Activated T-cell treated with anti-CD3 and anti-CD28 coated beads for 4 hours (primary cell): ENCODE measurements at places on chromosomes 7 and 10.
A peak's percentile ranks its signal among the peaks of the same experiment; 100 is the strongest.

GRCh38 chr7:50088463-50089129 lies 4.5 kb downstream of the ZPBP start:
- no peak for DNase-seq

GRCh38 chr7:25858525-25859411 lies 293.2 kb upstream of the NFE2L3 start:
- no peak for DNase-seq

GRCh38 chr7:105674200-105674920 lies 93.1 kb upstream of the EFCAB10 start:
- DNase-seq, result no peak

DNA sequence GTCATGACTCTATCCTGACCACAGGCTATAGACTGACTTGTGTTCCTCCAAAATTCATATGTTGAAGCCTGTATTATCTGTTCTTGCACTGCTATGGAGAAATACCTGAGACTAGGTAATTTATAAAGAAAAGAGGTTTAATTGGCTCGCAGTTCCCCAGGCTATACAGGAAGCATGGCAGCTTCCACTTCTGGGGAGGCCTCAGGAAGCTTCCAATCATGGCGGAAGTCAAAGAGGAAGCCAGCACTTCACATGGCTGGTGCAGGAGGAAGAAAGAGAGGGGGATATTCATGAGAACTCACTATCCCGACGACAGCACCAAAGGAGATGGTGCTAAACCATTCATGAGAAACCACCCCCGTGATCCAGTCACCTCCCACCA lies 84.3 kb upstream of the KDM7A start:
- DNase-seq, result no peak

GRCh38 chr10:92972066-92972870 lies 88.3 kb upstream of the CYP26C1 start:
- DNase-seq, result no peak

GRCh38 chr7:1342090-1342640 lies 109.5 kb downstream of the UNCX start:
- DNase-seq, result no peak

DNA sequence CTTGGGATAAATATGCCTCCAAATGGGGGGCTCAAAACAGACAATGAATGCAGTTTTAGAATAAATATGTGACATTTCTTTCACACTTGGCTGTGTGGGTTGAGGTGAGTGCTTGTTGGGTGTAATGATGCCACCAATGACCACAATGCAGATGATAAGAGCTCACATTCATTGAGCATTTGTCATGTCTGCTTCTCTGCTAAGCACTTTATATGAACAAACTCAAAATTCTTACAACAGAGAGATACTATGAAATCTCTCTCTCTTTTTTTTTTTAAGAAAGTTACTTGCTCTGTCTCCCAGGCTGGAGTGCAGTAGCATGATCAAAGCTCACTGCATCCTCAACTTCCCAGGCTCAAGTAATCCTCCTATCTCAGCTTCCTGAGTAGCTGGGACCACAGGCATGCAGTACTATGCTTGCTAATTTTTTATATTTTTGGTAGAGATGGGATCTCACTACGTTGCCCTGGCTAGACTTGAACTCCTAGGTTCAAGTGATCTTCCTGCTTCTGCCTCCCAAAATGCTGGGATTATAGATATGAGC lies 185.4 kb downstream of the JCAD start:
- DNase-seq, result no peak

GRCh38 chr7:24455813-24456525 lies 117.3 kb upstream of the PALS2 start:
- DNase-seq, result no peak

DNA sequence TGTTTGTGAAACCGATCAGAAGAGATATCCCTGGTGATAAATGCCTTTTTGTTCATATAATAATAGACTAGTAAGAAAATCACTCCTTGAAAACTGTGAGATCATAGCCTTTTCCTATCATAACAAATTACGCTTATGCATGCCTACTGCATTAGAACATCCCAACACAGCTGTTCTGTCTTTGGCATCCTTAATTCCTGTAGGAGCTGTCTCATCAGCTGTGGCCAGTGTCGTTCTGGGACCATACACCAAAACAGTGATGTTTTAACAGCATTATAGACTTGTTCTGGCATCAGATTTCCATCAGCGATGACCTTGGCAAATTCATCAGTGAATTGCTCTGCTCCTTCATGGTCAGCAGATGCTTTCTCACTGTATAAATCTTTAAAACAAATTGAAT lies 423.6 kb upstream of the LRGUK start:
- no peak for DNase-seq

DNA sequence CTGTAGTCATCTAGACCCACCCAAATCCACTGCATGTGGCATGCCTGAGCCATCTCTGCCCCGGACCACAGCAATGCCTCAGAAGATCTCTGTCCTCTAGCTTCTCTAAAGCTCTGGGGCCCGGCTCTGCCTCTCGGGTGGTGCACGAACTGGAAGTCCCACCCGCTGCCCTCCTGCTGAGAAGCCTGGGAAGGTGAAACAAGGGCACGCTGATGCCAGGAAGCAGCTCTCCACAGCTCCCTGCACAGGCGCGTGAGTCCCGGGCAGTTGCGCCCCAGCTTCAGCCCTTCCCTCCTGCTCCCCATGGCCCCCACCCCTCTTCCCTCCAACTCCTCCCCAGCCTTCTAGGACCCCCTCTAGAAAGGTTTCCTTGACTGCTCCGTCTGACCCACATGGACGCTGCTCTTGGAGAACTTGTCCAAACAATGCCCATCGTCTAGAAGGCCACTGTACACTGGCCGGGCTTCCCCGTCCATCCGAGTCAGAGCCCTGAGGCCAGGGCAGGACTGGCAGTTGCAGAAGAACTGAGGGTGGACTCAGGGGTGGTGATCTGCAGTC lies 12.8 kb downstream of the KCNH2 start:
- no peak for DNase-seq

- DNase-seq, result peak; percentile 49
These were observed 842 bp upstream of the SKIDA1 start for GRCh38 chr10:21526188-21526859.

GRCh38 chr7:55409482-55410225 lies 44.5 kb downstream of the LANCL2 start:
- DNase-seq, result no peak

- DNase-seq, result no peak
These were observed 81.4 kb downstream of the VWA2 start for GRCh38 chr10:114320249-114321116.

- DNase-seq, result no peak
These were observed 1.2 kb upstream of the SGCE start for GRCh38 chr7:94656925-94657731.

- no peak for DNase-seq
These were observed 622.3 kb downstream of the SUGCT start for GRCh38 chr7:40757109-40757508.
